ENCODE measurements at places on chromosomes 2 and 18.

GRCh38 chr2:30789670-30790210, 17.5 kb downstream of the CAPN13 start:
- DNase-seq, result no peak

DNA sequence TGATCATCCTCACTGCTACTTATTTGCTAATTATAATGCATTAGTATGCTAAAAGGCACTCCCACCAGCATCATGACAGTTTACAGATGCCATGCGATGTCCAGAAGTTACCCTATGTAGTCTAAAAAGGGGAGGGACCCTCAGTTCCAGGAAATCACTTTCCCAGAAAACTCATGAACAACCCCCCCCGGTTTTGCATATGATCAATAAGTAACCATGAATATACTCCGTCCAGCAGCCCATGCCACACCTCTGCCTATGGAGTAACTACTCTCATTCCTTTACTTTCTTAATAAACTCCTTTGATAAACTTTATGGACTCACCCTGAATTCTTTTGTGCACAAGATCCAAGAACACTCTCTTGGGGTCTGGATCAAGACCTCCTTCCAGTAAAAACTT, 86.8 kb downstream of the MALT1 start:
- no peak for DNase-seq

GRCh38 chr2:167748536-167748935, 498.9 kb downstream of the STK39 start:
- DNase-seq, result no peak

DNA sequence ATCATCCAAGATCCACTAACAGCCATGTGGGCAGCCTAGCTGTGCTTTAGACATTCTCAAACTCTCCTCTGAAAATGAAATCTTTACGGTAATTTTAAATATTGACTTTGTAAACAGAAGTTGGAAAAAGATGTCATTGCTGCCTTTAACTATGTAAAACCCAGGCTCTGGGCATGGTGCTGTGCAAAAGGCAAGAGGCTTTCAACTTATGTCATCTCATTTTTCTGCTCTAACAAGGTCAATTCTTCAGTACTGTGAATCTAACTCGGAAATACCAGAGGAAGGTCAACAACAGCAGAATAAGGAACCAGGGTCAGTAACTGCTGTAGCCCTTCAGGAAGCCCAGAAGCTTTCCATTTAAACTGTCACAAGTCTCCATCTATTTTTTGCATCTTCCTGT, 37.0 kb upstream of the MPP4 start:
- peak; percentile 27 for DNase-seq

- peak; percentile 33 for DNase-seq
These were observed 355.9 kb upstream of the HNRNPA3 start for GRCh38 chr2:176856683-176857082.

- DNase-seq, result peak; percentile 78
These were observed 286.5 kb upstream of the SYT4 start for GRCh38 chr18:43563780-43564179.

GRCh38 chr2:100278986-100279385, 43.3 kb downstream of the LONRF2 start:
- DNase-seq, result no peak

GRCh38 chr2:201343559-201343958, 13.6 kb downstream of the FLACC1 start:
- no peak for DNase-seq

GRCh38 chr2:26400723-26401122, 997 bp upstream of the DRC1 start:
- DNase-seq, result no peak

GRCh38 chr2:54438271-54438670, 17.9 kb upstream of the SPTBN1 start:
- no peak for DNase-seq

DNA sequence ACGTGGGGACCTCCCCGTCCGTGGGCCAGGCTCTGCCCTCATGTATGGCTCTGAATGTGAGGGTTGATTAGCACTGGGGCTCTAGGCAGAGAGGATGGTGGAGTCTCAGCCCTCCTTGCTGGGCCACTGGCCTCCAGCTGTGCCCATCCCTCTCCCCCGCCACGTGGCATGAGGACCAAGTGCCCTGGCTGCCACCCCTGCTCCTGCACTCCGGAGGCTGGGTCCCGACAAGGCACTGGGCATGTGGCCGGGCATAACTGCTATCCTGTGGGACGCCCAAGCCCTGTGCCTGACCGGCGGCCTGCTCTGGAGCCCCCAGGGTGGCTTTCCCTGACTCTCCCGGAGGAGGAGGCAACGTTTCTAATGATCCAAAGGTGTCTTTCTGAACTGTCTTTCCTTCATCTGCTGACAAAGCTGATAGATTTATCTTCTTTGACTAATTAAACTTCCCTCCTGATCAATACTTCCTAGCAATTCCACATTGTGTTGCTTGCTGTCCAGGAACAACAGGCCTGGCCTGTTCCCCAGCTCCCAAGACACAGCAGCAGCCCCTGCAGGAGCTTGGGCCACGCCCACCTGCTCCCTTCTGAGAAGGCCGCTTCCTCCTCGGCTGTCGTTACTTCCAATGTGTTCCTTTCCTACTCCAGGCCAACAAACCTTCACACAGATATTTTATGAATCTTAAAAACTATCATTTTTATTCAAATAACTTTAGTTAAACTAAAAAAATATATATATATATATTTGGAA, 132.0 kb downstream of the SNTG2 start:
- no peak for DNase-seq

DNA sequence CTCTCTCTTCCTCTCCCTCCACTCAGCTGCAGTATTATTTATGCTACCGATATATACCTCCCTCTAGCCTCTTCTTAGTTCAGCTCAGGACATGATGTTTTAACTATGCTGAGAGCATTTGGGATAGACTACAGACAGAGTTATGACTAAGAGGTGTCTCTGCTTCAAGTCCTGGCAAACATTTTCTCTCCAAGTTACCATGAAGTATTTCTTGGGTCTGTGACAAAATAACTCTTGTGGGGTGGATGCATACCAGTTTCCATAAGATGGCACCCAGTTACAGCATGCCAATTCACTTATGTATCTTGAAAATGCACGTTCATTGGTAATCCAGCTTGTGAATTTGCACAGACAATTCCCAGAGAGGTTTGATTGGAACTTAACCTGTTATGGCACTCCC, 737.6 kb downstream of the SLC4A3 start:
- no peak for DNase-seq

GRCh38 chr18:34223164-34223892, 1.4 kb downstream of the NOL4 start:
- DNase-seq, result peak; percentile 86

Data from DMS53 (cell line).